ENCODE measurements at places on chromosomes 6 and 20.

- DNase-seq: peak; percentile 86
Observed at GRCh38 chr6:135994857-135995544, 143.5 kb downstream of the PDE7B start.

DNA sequence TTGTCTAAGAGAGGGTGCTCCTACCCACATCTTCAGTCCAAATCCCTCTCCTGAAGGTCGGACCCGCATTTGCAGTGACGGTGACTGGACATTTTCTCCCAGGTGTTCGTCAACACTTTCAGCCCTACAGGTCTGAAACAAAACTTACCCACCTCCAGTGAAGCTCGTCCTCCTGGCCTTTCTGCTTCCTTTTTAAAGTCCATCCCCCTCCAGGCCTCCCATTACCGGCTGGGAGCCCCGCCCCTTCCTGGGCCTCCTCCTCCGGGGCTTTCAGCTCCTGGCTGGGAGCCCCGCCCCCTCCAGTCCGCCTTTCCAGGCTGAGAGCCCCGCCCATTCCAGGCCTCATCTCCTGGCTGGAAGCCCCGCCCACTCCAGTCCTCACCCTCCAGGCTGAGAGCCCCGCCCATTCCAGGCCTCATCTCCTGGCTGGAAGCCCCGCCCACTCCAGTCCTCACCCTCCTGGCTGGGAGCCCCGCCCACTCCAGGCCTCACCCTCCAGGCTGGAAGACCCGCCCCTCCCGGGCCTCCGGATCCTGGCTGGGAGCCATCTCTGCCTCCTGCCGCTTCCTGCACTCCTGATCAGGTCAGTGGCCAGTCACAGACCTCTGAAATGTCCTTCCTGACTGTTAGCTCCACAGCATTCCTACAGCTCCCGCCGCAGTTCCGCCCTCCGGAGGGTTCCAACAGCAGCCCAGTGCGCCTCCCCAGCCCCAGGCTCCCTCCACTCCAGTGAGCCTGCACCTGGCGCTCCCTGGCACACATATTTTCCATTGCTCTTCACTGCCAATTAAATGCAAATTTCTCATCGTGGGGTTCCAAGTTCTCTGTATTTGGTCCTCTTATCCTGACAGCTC lies 98.5 kb downstream of the LY86 start:
- no peak for DNase-seq

DNA sequence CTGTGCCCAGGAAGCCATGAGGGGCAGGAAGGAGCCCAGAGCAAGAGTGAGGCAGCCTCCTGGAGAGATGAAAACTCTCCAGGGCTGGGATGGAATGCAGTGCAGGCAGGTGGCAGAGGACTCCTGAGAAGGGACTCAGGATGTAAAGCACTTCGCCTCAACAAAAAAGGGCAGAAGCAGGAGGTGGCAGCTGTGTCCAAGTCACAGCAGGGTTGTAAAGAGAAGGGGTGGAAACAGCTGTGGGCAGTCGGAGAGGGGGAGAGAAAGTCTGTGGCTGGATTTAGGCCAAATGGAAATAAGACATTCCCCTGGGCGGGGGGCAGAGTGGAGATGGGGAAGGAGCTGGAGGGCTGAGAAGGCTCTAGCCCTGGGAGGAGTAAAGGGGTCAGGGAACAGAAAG lies 34.9 kb downstream of the CYP21A2 start:
- DNase-seq: no peak

DNA sequence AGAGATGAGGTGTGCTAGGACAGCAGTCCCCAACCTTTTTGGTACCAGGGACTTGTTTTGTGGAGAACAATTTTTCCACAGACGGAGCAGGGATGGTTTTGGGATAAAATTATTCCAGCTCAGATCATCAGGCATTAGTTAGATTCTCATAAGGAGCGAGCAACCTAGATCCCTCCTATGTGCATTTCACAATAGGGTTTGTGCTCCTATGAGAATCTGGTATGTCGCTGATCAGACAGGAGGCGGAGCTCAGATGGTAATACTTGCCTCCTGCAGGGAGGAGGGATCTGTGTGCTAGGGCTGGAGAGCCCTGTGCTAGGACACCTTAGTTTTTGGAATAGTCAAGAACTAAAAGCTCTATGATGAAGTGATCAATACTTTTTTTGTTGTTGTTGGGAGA lies 2.5 kb downstream of the SMIM13 start:
- peak; percentile 81 for DNase-seq

GRCh38 chr6:82878812-82879211 lies 186.8 kb downstream of the UBE3D start:
- DNase-seq: peak; percentile 9

DNA sequence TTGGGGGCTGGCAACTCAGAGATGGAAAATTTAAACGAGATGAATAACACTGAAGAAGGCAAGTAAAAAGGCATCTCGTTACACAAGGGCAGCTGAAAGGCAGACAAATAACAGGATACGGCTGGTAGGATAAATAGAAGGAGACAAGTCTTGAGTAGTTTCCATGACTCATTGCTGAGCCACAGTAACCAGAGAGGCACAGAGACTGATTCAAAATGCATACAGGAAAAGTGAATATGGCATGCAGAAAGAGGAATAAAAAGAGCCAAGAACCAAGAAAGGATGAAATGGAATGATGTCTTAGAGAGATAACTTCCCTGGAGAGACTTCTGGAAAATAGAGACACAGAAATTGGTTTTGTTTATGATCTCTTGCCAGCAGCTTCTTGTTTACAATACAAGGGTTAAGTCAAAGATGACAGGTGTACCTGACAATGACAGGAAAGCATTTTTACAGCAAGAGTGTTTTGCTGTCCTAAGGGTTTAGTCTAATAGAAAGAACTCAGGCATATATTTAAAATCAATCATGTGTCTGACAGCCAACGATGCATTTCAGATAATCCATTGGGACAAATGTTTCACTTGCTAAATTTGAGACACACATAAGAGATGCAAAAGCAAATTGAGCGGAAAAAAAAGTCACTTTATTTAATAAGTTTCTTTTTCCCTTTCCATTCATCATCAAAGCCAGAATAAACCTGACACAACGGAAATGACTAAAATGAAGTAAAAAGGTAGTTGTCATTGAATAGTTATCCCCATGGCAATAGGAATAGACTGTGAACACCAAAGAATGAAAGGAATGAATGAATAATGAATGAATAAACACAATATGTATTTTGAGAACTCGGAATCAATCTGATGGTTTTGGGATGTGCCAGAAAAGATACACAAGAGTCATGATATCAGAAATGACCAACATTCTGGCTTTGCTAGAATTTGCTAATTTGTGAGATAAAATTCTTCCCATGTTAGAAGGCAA lies 68.0 kb upstream of the KCNQ5 start:
- peak; percentile 90 for DNase-seq

DNA sequence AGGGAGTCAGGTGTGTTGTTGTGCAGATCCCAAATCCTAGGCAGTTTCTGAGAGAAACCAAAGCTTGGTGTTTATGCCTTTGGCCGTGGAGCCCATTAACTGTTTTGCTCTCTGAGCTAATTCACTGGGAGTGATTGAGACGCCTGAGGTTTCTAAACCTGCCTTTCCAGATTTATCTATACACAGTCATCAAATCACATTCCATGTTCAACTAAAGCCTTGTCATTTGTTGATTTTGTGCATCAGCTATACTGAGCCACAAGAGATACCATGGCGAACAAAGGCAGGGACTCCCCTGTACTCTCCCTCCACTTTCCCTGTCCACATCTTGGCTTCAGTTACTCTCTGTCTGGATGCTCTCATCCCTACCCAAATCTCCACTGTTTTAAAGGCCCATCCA lies 229.7 kb upstream of the PMEPA1 start:
- no peak for DNase-seq

DNA sequence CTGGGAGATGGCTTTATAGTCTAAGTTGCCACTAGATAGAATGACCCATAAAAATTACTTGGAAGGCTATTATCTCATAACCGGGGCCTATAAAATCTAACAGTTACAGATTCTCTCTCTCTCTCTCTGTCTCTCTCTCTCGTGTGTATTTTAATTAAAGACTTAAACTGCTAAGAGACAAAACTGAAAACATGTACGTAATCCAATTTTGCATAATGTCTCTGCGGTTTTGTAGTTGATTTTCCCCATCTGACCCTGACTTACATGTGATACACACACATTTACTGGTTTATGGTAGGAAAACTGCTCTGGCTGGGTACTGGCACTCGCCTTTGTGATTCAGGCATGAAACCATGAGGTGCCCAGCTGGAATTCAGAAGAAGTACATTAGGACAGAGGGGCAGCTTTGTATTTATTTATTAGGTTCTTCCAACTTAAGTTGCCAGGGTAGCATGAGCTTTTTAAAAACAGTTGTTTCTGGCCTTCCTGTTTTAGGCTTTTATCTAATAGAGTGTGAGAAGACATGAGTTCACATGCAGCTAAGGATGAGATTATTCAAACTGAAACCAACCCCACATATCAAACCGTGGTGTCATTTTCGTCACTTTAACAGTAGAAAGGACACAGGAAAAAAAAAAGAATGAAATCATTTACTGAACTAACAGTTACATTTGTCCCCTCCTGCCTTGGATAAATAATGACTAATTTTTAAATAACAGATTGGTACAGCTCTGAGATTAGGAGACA lies 182.5 kb downstream of the GMPR start:
- peak; percentile 89 for DNase-seq

GRCh38 chr6:133393891-133394290 lies 152.7 kb downstream of the EYA4 start:
- DNase-seq: no peak

GRCh38 chr6:36128073-36128472 lies 2.2 kb upstream of the MAPK13 start:
- DNase-seq: no peak

- DNase-seq: no peak
Observed at GRCh38 chr20:2311329-2311728, 15.5 kb downstream of the TGM3 start.

GRCh38 chr6:111598181-111598580 lies 7.5 kb downstream of the TRAF3IP2 start:
- DNase-seq: no peak

DNA sequence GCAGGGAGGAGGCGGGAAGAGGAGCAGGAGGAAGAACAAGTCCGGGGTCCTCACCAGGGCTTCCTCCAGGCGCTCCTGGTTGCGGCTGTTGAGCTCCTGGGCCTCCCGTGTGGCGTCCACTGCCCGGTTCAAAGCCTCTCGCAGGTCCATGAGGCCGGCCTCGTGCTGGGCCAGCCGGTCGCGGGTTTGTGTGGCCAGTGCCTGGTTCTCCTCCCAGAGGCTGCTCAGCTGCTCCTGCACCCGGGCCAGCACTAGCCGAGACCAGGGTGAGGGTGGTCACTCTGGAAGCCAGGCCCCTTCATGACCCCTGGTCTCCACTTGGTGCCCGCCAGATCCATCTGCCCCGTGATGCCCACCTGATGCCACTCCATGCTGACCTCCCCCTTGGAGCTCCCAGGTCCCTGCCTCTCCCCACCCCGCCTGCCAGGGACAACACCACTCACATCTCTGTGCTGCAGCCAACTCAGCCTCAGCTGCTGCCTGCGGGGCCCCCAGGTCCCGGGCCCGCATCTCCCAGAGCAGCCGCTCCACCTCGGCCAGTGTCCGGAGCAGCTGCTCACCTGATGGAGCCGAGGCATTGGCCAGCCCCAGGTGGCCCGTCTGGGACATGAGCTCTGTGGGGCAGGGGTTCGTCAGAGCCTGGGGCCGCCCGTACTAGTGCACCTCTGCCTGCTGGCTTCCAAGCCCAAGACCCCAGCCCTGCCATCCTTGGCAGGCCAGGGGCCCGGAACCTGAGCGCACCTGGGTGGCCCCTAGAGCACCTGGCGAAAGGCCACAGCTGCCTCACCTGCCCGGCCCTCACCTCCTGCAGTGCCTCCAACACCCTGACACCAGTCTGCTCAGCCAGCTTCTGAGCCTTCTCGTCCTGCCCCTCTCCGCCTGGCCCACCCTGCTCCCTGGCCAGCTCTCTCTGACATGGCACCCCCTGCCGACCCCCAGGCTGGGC lies 15.9 kb downstream of the ADRM1 start:
- DNase-seq: no peak

- peak; percentile 78 for DNase-seq
Observed at GRCh38 chr6:110814102-110815014, 911 bp downstream of the CDK19 start.

DNA sequence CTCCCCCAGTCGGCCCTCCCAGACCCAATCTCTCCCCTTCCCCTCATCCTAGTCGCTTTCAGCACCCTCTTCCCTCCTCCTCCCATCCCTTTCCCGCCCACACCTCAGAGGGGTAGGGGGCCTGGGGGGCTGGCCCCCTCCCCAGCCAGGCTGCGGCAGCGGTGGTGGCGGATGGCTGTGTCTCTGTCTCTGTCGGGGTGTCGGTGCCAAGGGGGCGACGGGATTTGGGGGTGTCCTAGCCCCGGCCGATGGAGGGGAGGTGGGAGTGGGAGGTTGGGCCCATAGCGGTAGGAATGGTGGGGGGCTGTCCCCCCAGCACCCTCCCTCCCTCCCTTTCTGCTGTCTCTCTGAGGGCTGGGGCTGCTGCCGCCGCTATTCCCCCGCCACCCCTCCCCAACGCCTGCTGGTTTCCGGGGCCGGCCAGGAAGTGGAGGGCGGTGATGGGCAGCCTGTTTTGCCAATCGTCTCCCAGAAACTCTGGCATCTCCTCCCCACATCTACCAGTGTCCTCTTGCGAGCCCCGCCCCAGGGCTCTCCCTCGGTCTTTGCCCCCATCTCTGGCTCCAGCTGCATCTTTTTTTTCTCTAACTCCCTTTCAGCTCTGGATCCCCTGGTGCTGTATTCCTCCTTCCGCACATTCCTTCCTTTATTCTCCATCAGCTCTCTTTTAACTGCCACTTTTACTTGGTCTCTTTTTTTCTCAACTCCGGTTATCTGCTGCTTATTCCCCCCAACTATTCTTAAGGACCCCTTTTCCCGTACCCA lies at the start of gene AGPAT1:
TSS of gene AGPAT1 (minus strand) at position 374 of the 765 bp plus-strand sequence. CDS start 4,588 bp downstream, outside the sequence.
- peak; percentile 98 for DNase-seq

DNA sequence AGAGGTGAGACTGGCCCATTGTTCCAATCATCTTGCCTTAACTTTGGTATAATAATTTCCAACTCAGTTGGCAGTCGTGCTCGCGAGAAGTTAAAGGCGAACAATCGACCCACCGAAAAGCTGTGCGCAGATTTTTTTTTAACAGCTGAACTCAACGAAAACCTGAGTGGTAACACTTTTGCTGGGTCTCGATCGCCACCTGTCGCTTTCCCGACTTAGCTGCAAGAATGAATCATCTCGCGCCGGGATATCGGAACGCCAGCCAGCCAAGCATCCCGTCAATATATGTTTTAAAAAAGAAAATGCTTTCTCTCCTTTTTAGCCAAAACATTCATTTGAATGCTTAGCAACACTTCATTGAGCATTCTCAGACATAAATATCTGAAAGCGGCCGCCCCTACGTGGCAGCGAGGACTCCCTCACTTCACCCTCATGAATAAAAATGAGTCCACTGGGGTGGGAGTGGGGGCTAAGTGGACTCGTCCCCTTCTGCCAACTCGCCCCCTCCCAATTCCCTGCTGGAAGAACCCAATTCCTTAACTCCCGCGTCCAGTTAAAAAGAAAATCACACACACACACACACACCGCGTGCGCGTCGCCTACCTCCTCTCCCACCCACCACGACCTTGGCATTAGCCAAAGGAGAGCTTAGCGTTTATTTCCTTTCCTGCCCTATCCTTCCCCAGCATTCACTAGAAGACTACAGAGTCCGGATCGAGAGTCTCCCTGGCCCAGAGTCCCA lies 1.5 kb downstream of the COL12A1 start:
- DNase-seq: peak; percentile 92

DNA sequence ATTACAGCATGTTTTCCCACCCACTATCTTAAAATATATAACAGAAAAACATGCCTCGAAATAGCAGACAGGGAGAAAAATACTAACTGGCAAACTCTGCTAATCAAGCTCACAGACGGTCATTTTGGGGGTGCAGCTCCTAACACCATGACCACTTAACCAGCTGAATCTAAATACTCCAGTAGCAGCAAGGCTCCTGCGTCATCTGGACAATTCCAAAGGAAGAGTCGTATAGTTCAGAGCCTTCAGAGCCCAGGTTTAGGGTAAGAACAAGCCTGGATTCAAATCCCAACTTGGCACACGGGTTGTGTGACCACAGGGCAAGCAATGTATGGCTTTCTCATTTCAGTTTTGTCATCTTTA lies 81.3 kb upstream of the COL21A1 start:
- DNase-seq: no peak

Data from foreskin fibroblast (primary cell).